ENCODE measurements at places on chromosomes 1 and 21.

DNA sequence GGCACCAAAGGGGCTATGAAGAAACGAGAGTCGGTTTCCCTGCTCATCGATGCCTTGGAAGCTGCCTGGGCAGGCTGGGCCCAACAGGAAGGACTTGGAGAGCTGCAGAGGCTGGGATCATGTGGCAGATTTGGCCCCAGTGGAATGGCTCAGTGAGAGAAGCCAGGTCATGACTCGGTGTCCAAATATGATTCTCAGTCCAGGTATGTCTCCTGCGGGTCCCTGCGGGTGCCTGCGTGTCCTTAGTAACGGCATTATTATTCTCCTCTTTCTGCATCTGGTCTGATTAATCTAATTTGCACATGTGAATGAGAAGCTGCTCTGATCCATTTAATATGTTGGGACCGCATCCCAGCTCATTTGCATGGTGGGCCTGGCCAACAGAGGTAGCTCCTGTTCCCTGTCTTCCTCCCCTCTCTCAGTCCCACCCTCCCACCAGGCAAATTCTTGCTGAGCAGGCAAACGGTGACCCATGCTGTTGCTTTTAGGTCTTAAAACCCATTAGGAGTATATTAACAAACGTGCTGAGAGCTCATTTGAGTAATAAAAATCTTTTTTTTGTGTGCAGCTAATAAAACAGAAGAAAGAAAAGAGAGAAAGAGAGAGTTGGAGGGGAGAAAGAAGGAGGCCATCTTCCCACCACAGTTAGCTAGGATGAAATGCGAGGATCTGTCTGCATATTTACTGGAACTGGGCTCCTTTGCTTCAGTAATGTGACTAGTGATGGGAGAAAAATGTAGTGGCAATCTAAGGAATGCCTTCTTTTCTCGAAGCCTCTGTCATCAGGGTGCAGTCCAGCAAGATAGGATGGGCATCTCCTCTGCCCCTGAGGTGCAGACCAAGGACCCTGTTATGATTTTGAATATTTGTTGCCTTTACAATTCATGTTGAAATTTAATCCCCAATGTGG, 133.5 kb downstream of the HMGB4 start:
- no peak for DNase-seq

GRCh38 chr1:5917591-5918274, 74.5 kb downstream of the NPHP4 start:
- DNase-seq = no peak

DNA sequence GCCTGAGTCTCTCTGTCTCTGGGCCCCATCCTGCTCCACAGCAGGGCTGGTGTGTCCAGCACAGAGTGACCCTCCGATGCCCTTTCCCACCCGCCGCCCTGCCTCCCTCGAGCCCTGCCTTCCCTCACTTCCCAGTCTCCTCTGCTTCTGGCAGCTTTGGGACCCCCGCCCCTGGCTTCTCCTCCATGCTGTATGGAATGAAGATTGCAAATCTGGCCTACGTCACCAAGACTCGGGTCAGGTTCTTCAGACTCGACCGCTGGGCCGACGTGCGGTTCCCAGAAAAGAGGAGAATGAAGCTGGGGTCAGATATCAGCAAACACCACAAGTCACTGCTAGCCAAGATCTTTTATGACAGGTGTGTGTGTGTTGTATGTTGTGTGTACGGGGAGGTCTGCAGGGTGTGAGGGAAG, 14.3 kb downstream of the MOV10 start:
- DNase-seq = no peak

DNA sequence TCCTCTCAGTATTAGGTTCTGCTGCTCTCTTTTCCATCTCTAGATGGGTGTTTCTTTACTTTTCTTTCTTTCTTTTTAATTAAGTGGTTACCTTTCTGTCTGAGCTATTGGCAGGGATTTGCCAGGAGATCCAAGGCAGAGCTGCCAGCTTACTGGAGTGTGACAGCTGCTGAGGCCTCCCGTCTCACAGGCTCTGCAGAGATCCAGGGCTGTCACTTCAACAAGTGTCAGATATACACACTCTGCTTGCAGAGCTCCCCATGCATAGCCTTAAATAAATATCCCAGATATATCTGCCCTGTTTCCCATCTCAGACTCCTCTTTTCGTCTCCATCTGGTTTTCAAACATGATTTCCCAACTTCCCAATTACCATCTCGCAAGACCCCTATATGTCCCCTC, 124.3 kb downstream of the NOS1AP start:
- no peak for DNase-seq

GRCh38 chr1:230627767-230628166, 14.5 kb upstream of the COG2 start:
- DNase-seq = no peak

DNA sequence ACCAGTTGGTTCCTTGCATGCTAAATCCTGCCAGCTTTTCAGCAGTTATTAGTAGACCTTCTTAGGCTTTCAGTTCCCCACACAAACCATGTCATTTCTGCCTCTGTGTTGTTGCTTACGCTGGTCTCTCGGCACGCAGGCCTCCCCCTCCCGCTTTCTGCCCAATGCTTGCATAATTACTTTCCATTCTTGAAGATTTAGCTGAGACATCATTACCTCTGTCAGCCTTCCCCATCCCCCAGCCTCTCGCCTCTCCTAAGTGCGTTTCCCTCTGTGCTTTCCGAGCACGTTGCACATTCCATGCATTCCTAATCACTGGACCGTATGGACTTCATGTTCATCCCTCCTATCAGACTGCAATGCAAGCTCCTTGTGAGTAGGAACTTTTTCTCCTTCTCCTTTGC, 26.8 kb downstream of the TSHB start:
- DNase-seq = peak; percentile 7

DNA sequence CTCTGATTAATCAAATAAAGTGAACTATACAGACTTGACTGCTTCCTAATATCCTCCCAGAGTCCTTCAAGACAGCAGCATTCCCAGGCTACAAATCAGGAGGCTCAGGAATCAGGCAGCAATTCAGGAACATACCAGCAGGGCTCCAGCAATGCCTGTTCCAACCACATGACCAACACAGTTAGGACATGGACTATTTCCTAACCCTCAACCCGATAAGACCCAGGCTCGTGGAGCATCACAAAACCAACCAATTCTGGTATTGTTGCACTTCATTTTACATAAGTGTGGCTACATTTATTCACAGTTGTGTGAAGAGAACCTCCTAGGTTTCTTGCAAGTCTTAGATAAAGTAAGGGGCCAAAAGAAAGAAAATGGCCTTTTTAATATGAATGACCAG, 546.2 kb upstream of the ADGRL2 start:
- peak; percentile 12 for DNase-seq

Measured in fibroblast of mammary gland (primary cell).